Progenitor cell of endocrine pancreas (in vitro differentiated cells): ENCODE measurements at places on chromosomes 7 and 10.
A peak's percentile ranks its signal among the peaks of the same experiment; 100 is the strongest.

- DNase-seq = no peak
These were observed 200.4 kb downstream of the TAX1BP1 start for GRCh38 chr7:27940341-27940740.

DNA sequence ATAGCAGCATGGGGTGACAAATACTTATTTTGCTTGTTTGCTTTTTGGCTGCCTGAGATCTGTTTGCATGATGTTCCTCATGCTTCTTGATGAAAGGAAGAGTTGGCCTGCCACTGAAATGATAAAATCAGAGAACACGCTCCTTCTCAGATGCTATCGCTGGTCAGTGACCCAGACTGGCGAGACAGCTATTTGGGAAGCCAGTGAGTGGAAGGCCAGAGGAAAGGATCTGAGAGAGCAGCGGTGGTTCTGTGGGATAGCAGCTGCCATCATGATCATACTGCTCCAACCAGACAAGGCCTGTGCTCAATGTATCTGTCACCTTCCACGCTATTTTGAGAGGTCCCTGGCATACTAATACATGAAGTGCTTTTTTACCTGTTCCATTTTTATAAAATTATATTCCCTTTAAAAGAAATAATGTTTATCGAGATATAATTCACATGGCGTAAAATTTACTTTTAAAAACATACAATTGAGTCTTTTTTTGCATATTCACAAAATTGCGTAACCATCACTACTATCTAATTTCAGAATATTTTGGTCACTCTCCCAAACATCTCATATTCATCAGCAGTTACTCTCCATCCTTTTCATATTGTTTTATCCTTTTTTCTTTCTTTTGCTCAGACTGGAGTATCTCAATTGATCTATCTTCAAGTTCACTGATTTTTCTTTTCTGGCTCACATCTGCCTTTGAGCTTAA, 695.1 kb downstream of the TNS3 start:
- no peak for DNase-seq

DNA sequence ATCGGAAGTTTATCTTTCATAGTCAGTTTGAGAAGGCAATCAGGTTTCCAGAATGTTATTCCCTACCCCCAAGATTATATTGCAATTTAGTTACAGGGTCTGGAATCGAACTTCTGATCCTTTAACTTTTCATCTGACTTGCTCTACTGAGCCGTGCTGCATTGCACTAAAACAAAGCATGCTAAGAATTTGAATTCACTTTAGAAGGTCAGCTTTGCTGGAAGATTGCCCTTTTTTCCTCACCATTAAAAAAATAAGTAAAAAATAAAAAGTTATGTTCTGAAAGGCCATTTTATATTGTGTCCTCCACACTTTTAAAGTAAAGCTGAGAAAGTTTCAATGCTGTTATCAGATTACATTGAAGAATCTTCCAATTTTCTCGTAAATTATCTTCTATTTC, 388.8 kb upstream of the PHF14 start:
- no peak for DNase-seq

- peak; percentile 5 for DNase-seq
These were observed 103.9 kb downstream of the GRID1 start for GRCh38 chr10:86262688-86263181.

DNA sequence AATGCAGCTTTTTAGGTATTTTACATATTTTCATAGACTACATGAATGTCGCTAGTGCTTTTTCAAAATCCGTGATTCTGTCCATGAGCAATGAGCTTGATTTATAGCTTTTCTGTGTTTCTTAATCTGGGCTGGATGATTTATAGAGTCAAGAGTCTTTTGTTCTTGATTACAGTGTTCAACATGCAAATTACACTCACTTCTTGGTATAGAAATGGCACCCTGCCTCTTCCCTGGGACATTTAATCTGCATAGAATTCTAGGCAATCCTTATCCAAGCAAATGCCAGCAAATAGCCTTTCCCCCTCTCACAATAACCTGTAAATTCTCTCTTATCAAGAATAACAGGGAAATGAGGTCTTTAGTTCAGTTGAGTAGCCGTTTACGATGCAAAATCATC, 246.2 kb upstream of the SEMA3C start:
- DNase-seq = no peak

DNA sequence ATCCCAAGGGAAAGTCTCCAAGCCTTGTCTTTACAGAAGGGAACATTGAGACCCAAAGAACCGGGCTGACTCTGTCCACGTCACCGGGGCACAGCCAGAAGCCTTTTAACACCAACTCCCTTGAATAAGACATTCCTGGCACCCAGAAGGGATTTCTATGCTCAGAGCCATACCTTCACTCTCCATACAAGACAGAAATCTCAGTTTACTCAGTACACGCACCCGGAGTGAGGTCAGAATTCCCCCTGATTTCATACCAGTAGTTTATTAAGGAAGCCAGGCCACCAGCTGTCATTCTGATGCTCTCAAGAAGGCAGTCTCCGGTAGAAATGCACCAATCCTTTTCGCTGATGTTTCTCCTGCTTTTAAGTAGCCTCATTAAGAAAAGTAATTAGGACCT, 134.2 kb upstream of the KCNMA1 start:
- DNase-seq = no peak

- no peak for DNase-seq
These were observed 94.0 kb downstream of the C10orf105 start for GRCh38 chr10:71625445-71626175.

GRCh38 chr10:126669168-126669567, 1.3 kb downstream of the C10orf90 start:
- DNase-seq = no peak

- no peak for DNase-seq
These were observed 40.6 kb upstream of the AOAH start for GRCh38 chr7:36764929-36765328.

DNA sequence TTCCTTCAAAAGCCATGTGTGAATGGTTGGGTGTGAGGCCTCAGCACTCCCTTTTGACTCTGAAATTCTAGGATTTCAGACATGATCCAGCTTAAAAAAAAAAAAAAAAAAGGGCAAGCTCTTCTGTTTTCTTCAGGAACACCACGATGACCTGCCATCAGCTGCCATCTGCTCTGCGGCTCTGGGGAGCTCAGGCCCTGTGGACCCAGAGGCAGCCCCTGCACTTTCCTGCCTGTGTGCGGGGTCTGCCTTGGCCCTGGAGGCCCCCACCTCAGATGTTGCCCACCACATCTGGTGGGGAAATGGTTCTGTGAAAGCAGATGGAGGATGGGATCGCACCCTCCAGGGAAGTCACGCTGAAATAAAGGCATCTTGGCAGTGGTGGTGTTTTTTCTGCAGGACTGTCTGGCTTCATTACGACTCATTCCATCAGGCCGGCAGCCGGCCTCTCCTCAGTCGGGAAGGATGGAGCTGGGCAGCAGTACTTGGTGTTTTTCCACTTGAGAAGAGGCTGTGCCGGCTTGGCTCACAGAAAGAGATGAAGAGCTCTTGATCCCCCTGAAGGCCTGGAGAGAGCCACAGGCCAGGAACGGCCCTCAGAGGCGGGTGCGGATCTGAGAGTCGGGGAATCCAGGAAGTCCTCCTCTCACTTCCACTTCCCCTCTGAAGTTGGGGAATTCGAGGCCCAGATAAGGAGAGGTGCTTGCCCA, 66.1 kb upstream of the AQP1 start:
- no peak for DNase-seq

- DNase-seq = no peak
These were observed 46.8 kb downstream of the TES start for GRCh38 chr7:116257156-116257555.

DNA sequence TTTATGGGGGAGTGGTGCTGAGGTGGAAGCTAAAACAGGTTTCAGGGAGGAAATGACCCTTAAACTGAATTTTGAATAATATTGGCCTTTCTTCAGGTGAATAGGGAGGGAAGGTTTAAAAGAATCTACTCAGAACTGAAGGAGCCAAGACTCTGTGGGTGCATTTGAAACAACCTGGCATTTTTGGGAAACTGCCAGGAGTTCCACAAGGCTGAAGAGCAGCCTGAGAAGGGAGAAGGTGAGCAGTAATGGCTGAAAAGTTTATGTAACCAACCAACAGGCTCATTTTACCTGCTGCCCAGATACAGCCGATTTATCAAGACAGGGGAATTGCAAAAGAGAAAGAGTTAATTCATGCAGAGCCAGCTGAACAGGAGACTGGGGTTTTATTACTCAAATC, 4.0 kb upstream of the PANK1 start:
- no peak for DNase-seq

GRCh38 chr7:105675934-105676371, 94.7 kb upstream of the EFCAB10 start:
- no peak for DNase-seq

DNA sequence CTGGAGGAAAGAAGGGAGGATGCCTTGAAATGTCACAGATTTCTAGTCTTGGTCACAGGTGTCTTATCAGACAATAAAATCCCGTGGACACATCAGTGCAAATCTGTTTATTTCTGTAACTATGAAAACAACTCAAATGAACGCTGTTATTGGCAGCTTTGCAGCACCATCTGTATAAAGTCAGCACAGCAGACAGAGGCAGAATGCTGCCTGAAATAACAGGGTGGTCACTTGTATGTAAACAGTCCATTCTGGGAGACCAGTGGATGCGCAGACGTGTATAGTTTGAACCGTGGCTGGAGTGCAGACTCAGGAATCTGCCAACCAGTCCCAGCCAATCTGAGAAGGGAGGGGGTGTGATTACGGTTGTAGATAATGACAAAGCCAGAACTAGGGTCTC, 54.8 kb downstream of the SEC23IP start:
- no peak for DNase-seq

- DNase-seq = no peak
These were observed 21.1 kb downstream of the CCDC126 start for GRCh38 chr7:23618241-23618640.

GRCh38 chr7:89914711-89915110, 239.6 kb upstream of the STEAP1 start:
- no peak for DNase-seq

DNA sequence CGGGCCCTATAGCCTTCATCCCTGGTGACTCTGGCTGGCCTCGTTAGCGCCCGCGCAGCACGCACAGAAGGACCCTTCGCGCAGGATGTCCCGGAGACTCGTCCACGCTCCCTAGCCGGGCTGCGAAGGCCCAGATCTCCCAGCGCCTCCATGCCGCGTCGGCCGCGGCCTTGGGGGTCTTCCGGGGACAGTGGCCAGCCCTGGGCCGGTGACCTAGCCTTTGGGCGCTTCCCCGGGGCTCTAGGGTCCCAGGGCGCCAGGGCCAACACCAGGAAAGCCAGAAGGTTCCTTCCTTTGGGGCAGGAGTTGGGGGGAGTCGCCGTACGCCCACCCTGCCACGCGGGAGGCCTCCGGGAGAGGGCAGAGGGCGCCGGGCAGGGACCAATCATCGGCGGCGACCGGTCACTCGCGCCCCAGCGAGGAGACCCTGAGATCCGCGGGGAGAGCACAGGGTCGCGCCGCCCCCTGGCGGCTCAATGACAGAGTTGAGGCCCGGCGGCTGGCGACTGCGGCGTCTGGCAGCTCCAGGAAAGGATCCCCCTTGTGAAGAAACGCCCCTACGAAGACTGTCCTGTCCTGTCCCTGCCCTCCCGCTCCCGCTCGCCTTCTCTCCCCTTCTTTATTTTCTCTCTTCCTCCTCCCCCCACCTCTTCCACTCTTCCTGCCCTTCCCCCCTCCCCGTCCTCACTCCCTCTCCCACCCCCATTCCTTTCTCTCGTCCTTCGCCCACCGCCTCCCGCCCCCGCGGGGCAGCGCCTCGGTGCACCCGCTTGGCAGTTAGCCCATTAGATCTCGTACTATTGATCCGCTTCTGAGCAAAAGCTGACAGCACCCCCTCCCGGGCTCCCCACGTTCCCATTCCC, 62.3 kb upstream of the LBX1 start:
- peak; percentile 81 for DNase-seq

GRCh38 chr10:110416776-110417711, 80.7 kb upstream of the DUSP5 start:
- no peak for DNase-seq

GRCh38 chr10:86187499-86188239, 178.9 kb downstream of the GRID1 start:
- no peak for DNase-seq

- no peak for DNase-seq
These were observed 55.7 kb downstream of the ST7 start for GRCh38 chr7:117008886-117009531.

GRCh38 chr7:102898532-102898859, 14.3 kb upstream of the LRRC17 start:
- no peak for DNase-seq

DNA sequence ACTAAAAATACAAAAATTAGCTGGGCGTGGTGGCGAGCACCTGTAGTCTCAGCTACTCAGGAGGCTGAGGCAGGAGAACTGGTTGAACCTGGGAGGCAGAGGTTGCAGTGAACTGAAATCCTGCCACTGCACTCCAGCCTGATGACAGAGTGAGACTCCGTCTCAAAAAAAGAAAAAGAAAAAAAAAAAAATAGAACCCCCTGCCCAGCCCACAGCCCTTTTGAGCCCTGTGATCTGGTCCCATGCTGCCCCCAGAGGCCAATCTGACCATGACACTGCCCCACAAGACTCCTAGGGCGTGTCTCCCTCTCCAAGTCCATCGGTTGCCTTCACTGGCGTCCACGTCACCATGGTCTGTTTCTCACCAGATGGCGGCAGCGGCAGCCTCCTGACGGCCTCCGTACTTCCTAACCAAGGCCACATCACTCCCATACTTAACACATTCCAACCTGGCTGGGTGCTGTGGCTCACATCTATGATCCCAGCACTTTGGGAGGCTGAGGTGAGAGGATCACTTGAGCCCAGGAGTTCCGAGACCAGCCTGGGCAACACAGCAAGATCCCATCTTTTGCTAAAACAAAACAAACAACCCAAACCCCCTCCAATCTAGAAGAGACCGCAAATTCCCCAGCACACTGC, 18.0 kb downstream of the STX1A start:
- peak; percentile 47 for DNase-seq

GRCh38 chr7:101635484-101635883, 6.4 kb upstream of the MYL10 start:
- no peak for DNase-seq

GRCh38 chr10:60916025-60916424, 28.0 kb downstream of the RHOBTB1 start:
- no peak for DNase-seq
